ENCODE measurements at places on chromosomes 4 and X.

DNA sequence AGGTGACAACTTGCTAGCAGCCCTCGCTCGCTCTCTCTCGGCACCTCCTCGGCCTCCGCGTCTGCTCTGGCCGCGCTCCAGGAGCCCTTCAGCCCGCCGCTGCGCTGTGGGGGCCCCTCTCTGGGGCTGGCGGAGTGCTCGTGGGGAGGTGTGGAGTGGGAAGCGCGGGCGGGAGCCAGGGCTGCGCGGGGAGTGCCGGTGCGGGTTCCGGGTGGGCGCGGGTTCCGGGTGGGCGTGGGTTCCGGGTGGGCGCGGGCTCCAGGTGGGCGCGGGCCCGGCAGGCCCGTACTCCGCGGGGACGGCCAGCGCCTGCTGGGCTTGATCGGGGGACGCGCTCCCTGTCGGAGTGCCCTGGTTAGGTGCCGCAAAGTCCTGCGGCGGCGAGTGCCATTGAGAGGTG lies 384.3 kb downstream of the GPM6A start:
- DNase-seq: no peak

DNA sequence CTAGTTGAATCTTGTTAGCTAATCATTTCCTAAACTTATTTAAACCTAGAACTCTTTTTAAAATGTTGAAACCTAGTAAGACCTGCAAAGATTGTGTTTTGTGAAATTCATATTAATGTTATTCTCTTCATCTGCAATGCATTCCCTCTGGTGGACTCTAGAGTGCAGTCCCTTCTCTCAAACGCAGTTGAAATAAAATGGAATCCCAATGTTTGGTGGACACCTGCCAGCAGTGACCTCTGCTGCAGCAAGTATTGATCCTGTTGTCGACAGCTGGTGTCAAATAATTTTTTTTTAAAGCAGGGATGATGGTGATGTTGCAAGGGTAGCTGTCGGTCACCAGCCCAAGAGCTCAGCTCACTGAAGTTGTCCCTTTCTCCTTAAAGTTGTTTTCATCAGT lies 492.0 kb downstream of the ZIC3 start:
- no peak for DNase-seq

DNA sequence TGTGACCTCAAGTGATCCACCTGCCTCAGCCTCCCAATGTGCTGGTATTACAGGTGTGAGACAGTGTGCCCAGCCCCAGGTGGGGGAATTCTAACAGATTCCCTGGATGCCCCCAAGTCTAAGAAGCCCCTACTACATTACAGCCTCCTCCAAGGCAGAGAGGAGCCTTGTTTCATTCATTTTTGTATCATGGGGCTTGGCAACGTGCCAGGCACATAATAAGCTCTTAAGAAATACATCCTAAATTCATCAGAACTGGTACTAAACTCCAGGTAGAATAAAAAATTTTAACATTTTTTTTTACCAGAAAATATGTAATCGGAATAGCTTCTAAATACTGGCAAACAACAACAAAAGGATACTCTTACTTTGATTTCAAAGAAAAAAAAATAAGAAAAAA lies 127.1 kb downstream of the CHIC2 start:
- no peak for DNase-seq

- no peak for DNase-seq
Measured at GRCh38 chr4:2256156-2256731, 5.7 kb downstream of the MXD4 start.

DNA sequence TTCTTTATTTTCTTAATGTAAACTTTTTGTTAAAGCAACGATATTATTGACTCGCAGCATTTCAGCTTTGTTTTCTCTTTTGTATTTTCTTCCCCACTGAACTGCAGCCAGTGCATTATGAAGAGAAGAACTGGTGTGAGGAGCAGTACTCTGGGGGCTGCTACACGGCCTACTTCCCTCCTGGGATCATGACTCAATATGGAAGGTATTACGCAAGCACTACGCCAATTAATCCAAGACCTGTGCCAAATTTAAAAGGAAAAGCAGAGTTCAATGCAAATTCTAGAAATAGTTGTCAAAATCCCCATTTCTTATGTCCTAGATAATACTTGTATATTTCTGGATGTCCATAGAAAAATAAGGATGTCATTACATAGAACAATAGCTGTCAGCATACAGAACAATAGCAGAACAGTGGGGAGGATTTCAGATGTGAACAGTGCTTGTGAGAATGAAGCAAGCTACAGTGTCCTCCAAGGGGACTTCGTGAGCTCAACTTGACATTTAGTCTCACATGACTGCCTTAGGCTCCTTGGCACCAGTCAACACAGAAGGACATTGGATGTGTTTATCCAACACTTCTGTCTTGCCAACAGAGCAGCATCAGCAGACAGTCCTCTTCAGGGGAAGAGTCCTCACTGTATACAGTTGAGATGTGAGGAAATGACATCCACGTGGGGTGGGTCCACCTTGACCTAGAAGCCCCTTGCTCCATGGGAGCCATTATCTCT lies 85.9 kb downstream of the MAOA start:
- DNase-seq: no peak

- DNase-seq: peak; percentile 18
Measured at GRCh38 chrX:14776901-14777300, 96.0 kb downstream of the FANCB start.

DNA sequence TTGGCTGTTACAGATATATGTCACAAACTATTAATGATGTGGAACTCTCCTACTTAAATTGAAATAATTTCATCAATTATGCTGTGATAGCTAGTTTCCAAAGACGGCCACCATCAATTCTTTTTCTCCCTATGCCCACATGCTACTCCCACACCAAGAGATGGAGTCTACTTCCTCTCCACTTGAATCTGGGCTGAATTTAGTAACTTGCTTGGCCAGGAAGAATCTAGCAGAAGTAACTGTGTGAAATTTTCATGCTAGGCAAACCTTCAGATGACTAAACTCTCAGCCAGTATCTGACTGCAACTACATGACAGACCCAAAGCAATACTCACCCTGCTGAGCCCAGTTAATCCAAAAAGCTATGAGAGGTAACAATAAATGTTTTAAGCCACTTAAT lies 3.2 kb downstream of the SEPSECS start:
- DNase-seq: no peak

GRCh38 chrX:39427492-39427891 lies 626.2 kb downstream of the MID1IP1 start:
- DNase-seq: peak; percentile 9

- no peak for DNase-seq
Measured at GRCh38 chr4:29549342-29549741, 1170.8 kb upstream of the PCDH7 start.

- no peak for DNase-seq
Measured at GRCh38 chr4:153485860-153486259, 19.7 kb downstream of the TMEM131L start.

DNA sequence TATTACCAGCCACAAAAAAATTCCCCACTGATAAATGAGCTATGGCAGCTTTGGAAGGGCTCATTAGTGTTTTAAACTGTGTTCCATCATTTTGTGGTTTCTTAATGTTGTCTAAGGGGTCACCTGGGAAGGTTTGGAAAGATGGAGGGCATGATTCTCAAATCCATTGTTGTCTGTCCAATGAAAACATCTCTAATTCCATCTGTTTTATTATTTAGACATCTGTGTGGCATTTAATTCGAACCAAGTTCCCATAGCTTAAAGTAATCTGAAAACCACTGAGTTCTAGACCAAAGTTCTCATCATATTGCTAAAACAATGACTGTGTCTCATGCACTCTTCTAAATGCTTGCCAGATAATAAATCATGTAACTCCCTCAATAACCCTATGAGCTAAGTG lies 103.8 kb upstream of the PPP3CA start:
- DNase-seq: no peak

GRCh38 chr4:139024686-139025085 lies 9.1 kb downstream of the NOCT start:
- DNase-seq: no peak

DNA sequence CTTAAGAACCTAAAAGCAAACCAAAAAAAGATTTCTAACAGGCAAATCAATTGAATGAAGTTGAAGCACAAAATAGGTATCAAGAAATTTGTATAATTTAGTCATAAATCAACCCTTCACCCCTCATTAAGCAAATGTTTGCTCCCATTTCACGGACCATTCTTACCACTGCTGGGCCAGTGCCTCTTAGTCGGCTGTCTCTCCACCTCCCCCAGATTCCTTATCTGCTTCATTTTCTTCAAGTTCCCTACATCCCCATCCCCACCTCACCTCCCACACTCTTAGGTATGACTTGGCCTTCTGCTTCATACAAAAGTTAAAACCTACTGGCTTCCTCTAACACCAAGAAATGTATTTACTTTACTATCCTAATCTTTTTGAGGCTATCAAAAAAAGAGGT lies 11.8 kb downstream of the AASDH start:
- no peak for DNase-seq

DNA sequence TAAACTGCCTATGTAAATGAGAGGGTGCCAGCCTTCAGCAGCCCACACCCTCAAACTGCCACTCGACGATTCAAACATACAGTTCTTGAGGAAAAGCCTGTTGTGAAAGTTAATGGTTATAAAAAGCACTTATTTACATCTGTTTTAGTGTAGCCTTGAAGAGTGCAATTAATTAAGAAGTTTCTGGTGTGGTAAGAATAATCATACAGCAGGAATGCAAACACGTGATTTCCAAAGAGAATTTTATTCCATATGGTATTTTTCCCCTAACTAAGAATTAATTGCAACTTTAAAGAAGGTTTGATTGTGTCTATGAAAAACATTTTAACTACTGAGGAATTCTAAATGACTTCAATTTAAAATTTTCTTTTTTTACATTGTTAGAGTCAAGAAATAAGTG lies 176.3 kb upstream of the PITX2 start:
- no peak for DNase-seq

DNA sequence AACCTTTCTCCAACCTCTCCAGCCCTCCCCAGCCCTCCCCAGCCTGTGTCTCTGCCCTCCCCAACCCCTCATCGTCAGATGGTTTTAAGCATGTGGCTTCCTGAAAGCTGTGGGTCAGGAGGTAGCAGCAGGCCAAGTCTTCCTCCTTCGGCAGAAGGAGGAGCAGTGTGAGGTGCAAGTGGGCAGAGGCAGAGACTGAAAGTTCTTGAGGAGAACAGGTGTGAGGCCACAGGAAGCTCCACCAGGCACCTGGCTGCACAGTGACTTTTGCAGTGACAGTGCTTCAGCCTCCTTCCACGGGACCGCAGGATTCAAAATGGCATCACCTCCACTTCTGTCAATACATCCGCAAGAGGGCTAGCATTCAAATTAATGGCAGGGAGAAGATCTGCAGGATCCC lies 203.9 kb upstream of the LEF1 start:
- no peak for DNase-seq

DNA sequence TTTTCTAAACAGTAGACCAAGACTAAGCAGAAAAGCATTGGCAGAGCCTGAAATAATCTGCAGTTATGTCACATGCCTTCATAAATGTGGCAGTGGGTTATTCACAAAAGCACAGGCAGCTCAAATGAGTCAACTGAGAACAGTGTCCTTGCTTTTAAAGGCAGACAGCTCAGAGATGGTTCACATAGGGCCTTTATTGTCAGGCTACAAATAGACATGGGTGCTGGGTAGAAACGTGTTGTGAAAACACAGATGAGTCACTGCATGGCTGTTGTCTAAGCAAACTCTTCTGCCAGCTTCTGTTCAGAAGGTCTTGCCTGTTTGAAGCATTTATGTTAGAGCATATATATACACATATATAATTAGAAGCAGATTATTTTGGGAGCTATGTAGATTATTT lies 118.0 kb downstream of the SLC4A4 start:
- DNase-seq: peak; percentile 90

- DNase-seq: no peak
Measured at GRCh38 chr4:6916069-6916586, 6.5 kb downstream of the TBC1D14 start.

- DNase-seq: no peak
Measured at GRCh38 chrX:133207751-133208150, 10.4 kb downstream of the TFDP3 start.

GRCh38 chrX:129876771-129877305 lies 29.1 kb upstream of the UTP14A start:
- peak; percentile 3 for DNase-seq

DNA sequence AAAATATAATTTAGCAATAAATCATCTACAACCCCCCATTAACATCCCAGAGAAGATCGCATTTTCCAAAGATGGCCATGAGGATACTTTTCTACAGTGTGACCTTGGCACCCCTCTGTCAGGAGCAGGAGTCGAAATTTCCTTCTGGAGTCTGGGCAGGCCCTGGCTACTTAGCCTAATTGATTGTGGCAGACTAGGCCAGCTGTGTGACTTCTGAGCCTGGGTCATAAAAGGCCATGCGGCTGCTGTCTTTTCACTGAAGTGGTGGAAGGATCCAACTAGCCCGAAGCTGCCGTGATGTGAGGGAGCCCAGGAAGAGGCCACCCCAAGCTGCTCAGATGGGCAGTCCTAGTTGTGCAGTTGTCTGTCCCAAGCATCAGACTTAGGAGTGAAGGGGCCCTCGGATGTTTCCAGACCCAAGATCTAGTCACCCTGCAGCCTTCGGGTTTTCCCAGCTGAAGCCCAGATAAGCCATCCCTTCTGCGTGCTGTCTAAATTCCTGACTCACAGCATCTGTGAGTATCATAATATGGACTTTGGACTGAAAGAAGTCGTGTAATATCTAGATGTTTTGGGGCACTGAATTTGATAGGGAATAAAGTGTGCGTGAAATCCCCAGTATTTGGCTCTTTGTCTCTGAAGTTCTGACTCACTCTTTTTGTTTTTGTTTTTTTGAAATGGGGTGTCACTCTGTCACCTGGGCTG lies 21.0 kb downstream of the PDK3 start:
- no peak for DNase-seq

DNA sequence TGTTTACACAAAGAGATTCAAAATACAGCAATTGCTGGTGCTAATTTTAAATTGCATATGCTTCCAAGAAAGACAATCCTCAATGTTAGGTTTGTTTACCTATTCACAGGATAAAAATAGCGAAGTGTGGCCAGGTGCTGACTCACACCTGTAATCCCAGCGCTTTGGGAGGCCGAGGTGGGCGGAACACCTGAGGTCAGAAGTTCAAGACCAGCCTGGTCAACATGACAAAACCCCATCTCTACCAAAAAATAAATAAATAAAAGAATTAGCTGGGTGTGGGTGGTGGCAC lies 77.7 kb downstream of the OPHN1 start:
- DNase-seq: no peak

DNA sequence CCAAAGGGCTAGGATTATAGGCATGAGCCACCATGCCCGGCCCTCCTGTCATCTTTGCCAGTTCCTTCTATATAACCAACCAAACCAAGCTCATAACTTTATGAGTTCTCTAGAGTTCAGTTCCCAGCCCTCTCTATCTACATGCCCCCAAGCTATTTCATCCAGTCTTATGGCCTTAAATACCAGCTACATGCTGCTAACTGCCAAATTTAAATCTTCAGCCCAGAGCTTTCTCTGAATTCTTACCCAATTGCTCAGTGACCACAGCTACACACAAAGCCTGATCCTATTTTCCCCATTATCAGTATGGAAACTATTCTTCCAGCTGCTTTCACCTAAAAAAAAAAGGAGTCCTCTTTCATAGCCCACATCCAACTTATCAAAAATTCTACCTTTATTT lies 23.1 kb downstream of the TMEM184C start:
- no peak for DNase-seq

GRCh38 chr4:153497988-153498967 lies 32.1 kb downstream of the TMEM131L start:
- peak; percentile 68 for DNase-seq

GRCh38 chrX:34656467-34656841 lies 631 bp downstream of the TMEM47 start:
- no peak for DNase-seq
